Mesothelial cell of epicardium (in vitro differentiated cells): ENCODE measurements at places on chromosomes 5 and 9.

DNA sequence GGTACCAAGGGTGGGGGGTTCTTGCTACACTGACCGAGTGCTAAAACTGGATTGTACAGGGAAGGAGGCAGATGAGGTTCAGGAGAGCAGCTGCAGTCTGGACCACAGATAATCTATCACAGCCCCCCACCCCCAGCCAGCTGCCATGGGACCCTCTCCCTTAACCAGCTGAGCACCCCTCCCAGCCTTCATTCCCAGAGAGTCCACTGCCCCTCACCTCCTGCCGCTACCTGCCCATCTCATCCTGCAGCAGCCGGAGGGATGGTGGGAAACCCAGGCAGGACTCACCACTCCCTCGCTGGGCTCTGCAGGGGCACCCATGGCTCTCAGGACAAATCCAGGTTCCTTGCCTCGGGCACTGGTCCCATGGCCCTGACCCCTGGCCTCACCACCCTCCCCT is 66.7 kb downstream of the MRPL36 start:
- DNase-seq = no peak

- no peak for DNase-seq
These were observed 207.0 kb upstream of the MAP3K1 start for GRCh38 chr5:56608217-56608925.

- no peak for DNase-seq
These were observed 81.5 kb downstream of the ACER2 start for GRCh38 chr9:19490269-19490668.

DNA sequence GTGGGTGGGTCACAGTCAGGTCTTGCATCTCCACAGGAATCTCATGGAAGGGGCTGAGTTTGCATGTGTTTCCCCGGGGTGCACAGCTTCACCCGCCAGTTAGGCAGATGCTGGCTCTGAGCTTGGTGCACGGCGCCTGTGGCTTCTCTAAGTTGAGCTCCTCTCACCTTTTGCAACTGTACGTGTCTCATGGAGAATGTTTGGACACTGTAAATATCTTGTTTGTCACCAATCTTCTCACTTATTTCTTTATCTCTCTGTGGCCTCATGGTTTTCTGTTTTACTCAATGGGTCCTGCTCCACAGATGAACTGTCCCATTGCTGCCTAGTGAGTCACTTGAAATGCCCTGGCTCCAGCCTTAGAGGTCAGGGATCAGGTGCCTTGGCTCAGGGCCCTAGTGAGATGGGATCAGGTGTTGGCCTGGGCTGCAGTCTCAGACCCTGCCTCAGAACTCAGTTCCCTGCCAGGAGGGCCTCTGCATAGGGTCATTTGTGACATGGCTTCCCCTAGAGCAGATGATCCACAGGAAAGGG is 61.6 kb downstream of the WNK2 start:
- no peak for DNase-seq

DNA sequence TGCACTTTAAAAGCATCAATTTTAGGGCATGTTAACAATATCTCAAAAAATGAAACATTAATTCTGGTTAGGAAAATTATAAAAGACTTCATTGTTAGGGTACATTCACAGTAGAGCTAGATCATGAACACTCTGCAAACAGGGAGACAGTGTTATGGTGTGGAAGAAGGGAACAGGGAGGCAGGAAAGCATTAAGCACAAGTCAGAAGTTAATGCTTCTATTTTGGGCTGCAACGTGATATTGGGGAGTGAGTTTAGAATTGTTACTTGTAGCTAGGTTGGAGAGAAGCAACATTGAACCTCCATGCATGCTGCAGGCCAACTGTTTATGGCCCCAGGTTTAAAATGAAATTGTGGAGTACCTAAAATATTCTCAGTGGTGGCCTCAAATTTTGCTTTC is 278.1 kb upstream of the NMUR2 start:
- no peak for DNase-seq

DNA sequence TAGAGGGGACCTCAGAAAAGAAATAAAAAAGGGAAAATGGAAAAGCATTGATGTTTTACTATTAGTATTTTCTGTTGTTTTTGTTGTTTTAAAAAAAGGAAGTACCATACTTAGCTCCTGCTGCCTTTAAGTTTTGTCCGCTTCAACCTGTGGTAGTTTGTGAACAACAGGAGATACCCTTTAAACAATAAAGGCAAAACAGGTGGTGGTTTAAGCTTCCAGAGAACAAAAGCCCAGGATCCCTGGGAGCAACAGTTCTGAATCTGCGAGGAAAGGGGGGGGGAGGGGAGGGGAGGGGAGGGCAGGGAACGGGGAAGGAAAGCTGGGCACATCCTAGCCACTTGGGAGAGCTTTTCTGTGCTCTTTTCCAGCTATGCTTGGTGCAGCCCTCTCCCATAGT is 2.1 kb upstream of the PSIP1 start:
- no peak for DNase-seq

DNA sequence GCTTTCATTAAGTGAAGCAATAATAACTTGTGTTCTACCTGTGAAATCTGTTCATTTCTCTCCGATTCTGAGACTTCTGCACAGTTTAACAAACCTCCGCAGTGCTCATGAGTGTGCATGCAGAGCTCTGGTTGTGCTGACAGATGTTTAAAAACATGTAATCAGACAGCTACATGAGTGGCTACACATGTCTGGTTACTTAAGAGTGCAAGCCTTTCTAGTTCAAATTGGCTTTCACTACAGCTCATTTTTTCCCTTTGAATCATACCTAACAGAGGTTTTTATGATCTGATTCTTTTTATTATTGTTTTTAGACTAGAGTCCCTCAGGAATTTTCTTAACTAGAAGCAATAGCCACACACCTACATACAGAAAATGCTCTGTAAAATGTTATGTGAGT is 310.2 kb downstream of the ARRDC3 start:
- DNase-seq = no peak

DNA sequence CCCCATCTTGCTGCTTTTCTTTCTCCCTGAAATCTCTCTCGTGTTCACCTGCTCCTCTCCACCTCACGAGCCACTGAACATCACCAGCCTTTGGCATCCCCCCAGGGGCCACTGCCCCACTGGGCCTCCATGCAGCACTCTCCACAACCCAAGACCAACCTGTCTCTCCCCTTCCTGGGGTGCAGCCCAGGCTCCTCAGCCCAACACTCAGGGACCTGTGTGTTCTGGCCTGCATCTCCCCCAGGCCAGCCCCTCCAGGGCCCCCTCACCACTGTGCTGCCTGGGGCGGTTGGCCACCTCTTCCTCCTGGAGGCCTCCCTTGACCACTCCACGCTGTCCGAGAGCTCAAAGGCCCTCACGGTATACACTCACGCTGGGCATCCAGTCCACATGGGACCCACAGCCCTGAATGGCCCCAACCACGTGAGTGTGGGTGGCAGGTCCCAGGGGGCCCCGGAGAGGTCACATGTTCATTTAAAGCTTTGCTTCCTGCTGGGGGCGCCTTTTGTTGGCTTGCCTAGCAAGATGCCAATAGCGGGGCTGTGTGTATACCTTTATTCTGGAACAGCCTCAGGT is 453 bp upstream of the DOK3 start:
- no peak for DNase-seq

GRCh38 chr5:154949781-154950180 is 8.9 kb downstream of the MRPL22 start:
- DNase-seq = no peak

GRCh38 chr5:142439207-142439860 is 114.5 kb upstream of the SPRY4 start:
- no peak for DNase-seq
